ENCODE measurements at places on chromosomes 4 and X. TPM values are rescaled to one million over a fixed set of nuclear protein-coding genes. Genes with fewer than 3 reads are reported as not detected.
A peak's percentile ranks its signal among the peaks of the same experiment; 100 is the strongest.

DNA sequence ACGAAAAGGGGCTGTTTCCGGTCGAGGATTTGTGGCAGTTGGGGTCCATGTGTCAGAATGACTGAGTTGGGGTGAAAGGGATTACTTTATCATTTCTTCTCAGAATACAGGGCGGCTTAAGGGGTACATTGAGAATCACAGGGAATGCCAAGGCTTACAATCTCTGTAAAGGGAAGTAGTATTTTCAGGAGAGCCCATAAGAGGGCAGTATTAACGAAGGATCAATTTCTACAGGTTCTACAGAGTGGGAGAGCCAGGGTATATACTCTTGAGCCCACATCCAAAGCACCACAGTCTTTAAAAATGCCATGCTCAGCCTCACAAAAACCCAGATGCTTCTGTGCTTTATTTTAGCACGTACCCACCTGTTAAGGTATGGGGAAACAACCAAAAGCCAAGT lies 67.7 kb upstream of the ZXDA start:
- DNase-seq, result no peak
- no peak overlapping the region for H3K27ac ChIP-seq
- no peaks in the 10 kb centered on the region for H3K4me1 ChIP-seq
- H3K36me3 ChIP-seq, result no peaks in the 10 kb centered on the region
- H3K4me3 ChIP-seq, result no peak overlapping the region

GRCh38 chr4:151315212-151315886 lies 10.1 kb downstream of the SH3D19 start:
- H3K27ac ChIP-seq, result no peak overlapping the region
- H3K36me3 ChIP-seq, result no peaks in the 10 kb centered on the region
- no peak overlapping the region for H3K4me3 ChIP-seq
- no peak for DNase-seq
- H3K4me1 ChIP-seq, result no peaks in the 10 kb centered on the region
- no peaks in the 10 kb centered on the region for H3K27me3 ChIP-seq

DNA sequence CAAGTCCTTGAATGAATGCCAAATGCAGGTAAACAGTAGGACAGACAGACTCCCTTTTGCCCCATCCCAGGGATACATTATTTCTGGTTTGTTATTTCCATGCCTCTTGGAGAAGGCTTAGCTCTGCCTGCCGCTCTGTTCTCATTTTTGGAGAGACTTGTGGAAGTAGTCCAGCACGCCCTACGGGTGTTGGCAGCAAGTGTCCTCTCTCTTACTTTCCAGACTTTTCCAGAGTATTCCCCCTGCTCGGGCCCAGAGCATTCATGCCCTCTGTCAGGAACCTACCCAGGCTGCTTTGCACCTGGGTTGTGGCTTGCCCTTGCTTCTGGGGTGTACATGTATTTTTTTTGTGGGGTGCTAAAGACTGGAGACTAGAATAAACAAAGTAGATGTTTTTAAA lies 15.3 kb downstream of the SLC34A2 start:
- no peaks in the 10 kb centered on the region for H3K27me3 ChIP-seq
- H3K36me3 ChIP-seq, result no peaks in the 10 kb centered on the region
- H3K27ac ChIP-seq, result no peak overlapping the region
- DNase-seq, result no peak
- no peaks in the 10 kb centered on the region for H3K4me1 ChIP-seq
- no peak overlapping the region for H3K4me3 ChIP-seq

- no peak overlapping the region for H3K4me3 ChIP-seq
- no peaks in the 10 kb centered on the region for H3K27me3 ChIP-seq
- DNase-seq, result peak; percentile 7
- no peak overlapping the region for H3K27ac ChIP-seq
Observed at GRCh38 chr4:66169341-66169740, 499.1 kb upstream of the EPHA5 start.

DNA sequence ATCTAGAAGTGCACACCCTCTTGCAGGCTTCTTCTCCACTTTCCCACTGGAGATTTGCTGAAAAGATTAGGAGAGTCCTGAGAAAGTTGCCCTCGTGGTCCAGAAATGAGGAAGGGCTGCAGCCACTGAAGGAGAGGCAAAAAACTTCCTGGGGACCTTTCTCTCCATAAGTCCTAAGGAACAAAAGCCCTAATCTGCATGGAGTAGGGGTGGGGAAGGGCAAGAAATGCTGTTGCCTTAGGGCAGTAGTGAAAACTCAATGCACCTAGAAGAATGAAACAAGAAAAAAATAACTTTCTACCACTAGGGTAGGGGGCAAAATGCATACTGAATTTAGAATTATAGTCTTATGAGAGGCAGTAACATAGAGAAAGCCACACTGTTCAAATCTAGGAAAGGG lies 1408.8 kb downstream of the PCDH19 start:
- no peak for DNase-seq
- H3K27ac ChIP-seq, result no peak overlapping the region
- H3K36me3 ChIP-seq, result no peaks in the 10 kb centered on the region
- no peaks in the 10 kb centered on the region for H3K4me1 ChIP-seq
- H3K27me3 ChIP-seq, result no peaks in the 10 kb centered on the region
- no peak overlapping the region for H3K4me3 ChIP-seq

The GPAT3 gene
- total RNA-seq, result 16.3 TPM

The ZAR1 gene
- total RNA-seq, result not detected

The FGG gene
- total RNA-seq, result 0.44 TPM

The AREG gene
- 0.09 TPM for total RNA-seq

The GPRIN3 gene
- total RNA-seq, result 4.3 TPM
